RPMI8226 (cell line): ENCODE measurements at places on chromosomes 2 and 18.

DNA sequence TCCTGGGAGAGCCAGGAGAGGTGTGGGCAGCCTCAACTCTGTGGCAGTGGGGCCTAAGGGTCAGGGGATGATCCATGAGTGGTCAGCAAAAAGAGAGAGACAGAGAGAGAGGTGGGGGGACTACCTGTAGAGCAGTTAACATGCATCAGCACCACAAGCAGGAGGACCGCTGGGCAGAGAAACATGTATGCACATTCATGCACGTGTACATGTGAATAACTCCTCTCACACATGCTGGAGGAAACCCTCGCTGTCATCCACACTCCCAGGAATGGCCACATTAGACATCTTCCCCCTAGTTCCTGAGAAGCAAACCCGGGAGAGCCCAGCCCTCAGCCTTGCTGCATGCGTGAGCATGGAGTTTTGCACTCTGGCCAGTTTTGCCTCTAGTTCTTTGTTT, 166.1 kb downstream of the SMAD7 start:
- DNase-seq = peak; percentile 54

DNA sequence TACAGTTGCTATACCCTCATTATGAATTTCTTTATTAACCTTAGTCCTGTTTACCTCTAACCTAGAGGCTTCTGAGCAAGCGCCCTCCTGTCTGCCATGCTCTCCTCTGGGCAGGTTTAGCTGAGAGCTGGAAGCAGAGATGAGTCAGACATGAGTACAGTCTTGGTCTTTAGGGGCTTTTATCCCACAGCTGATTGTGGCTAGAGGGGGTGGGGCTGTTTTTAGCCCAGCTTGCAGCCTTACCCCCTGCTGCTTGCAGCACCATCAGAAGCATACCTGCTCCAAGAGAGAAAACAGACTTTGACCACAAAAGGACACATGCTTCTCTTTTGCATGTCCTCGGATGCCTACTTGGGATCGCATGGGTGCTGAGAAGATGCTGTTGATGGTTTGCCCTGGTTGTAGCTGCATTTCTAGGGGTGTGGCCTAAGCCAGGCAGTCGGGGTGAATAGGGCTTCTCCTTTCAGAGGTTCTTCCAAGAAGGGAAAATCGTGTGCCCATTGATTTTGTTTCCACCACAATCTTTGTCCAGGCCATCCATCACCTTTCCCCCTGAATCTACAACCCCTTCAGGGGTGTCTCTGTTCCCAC, 115.0 kb upstream of the LGALSL start:
- DNase-seq = no peak

DNA sequence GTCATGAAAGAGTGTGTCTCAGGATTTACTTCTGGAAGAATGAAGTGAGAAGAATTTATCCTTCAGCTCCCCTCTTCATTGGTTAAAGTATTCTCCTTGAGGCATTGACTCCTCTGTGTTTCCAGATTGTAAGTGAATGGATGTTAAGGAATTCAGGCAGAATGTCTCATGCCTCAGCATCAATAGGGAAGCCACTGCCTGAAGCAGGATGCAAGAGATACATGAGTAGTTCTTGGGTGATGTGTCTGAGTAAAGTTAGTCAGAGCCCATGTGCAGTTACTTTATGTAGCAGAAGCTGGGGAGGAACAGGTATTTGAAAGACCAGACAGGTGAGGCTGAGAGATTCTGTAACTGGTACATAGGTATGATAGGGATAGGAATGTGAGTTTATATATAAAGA, 34.0 kb upstream of the TMEFF2 start:
- no peak for DNase-seq

GRCh38 chr2:121256720-121257479, 28.1 kb downstream of the TFCP2L1 start:
- DNase-seq = no peak

DNA sequence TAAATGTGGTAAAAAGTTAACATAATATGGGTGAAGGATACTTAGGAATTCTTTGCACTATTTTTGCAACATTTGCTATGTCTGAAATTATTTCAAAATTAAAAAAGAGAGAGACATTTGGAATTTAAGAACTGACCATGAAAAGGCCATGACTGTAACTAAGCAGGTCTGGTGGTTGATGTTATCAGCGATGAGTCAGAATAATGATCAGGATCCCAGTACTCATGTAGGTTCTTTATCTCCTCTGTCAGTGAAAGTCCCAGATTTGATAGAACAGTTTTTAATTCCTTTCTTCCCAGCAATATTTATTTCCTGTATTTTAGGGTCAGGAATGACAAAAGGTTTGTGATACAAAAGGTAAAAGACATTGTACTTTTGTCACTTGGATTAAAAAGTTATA, 242.4 kb upstream of the ZNF521 start:
- DNase-seq = no peak
